Endodermal cell (in vitro differentiated cells): ENCODE measurements at places on chromosomes 6 and 20. TPM values are rescaled to one million over a fixed set of nuclear protein-coding genes. Genes with fewer than 3 reads are reported as not detected.

The RNF182 gene
- 3.6 and 4.1 TPM in 2 replicates for total RNA-seq

The ARFGAP1 gene
- 145 and 159 TPM in 2 replicates for total RNA-seq

The BHLHE23 gene
- not detected in 2 replicates for total RNA-seq

The XKR7 gene
- 2.9 to 4.6 TPM (median 3.1 TPM) in 3 replicates for total RNA-seq

The ERVFRD-1 gene
- total RNA-seq, result not detected in 3 replicates

The TAAR2 gene
- total RNA-seq, result not detected in 3 replicates

The CLPSL2 gene
- 1.2 to 2.1 TPM in 2 of 3 replicates, not detected in the other for total RNA-seq

The DEFB114 gene
- not detected in 3 replicates for total RNA-seq

The FRMD1 gene
- total RNA-seq, result not detected in 2 replicates

The CAPN11 gene
- total RNA-seq, result 0.31 to 0.78 TPM (median 0.53 TPM) in 3 replicates

The SRMS gene
- not detected in 2 replicates for total RNA-seq

The KCNK15 gene
- total RNA-seq, result 0.15 and 0.18 TPM in 2 replicates

The GABBR1 gene
- 66.9 to 84.8 TPM (median 81.8 TPM) in 3 replicates for total RNA-seq

The EYA2 gene
- 18.0 and 20.5 TPM in 2 replicates for total RNA-seq

The SLC22A1 gene
- 0.36 to 0.80 TPM in 2 of 3 replicates, not detected in the other for total RNA-seq

The OR11A1 gene
- not detected in 3 replicates for total RNA-seq

The MUC21 gene
- total RNA-seq, result not detected in 2 replicates

The NKX2-2 gene
- 0.31 to 0.46 TPM in 2 of 3 replicates, not detected in the other for total RNA-seq

The TREM1 gene
- total RNA-seq, result not detected in 2 replicates

The DUSP15 gene
- 2.8 and 3.8 TPM in 2 replicates for total RNA-seq

The ACOT13 gene
- 33.4 to 43.1 TPM (median 42.5 TPM) in 3 replicates for total RNA-seq

The NOX3 gene
- total RNA-seq, result not detected in 3 replicates

The C4A gene
- 3.2 and 6.2 TPM in 2 replicates for total RNA-seq

The ADTRP gene
- 0.20 TPM in 1 of 3 replicates, not detected in the others for total RNA-seq

The SLC44A4 gene
- total RNA-seq, result 0.56 and 1.3 TPM in 2 replicates

The PLAGL2 gene
- 33.0 and 34.5 TPM in 2 replicates for total RNA-seq

The GZF1 gene
- total RNA-seq, result 8.1 to 15.5 TPM (median 9.5 TPM) in 3 replicates

The HDGFL1 gene
- not detected in 2 replicates for total RNA-seq

The FAM209B gene
- 0.77 TPM in 1 of 2 replicates, not detected in the other for total RNA-seq

The TSPO2 gene
- total RNA-seq, result not detected in 2 replicates

The SYNDIG1 gene
- 1.9 to 7.8 TPM (median 6.8 TPM) in 3 replicates for total RNA-seq

The TRIM31 gene
- total RNA-seq, result not detected in 2 replicates

The BLOC1S5 gene
- 10.1 to 25.6 TPM (median 17.6 TPM) in 3 replicates for total RNA-seq

The UBD gene
- total RNA-seq, result not detected in 2 replicates

The SPTLC3 gene
- total RNA-seq, result 0.21 to 1.6 TPM (median 1.4 TPM) in 3 replicates

The ORC3 gene
- total RNA-seq, result 48.3 and 48.7 TPM in 2 replicates

The DLK2 gene
- not detected in 2 replicates for total RNA-seq

The KCNS1 gene
- total RNA-seq, result 1.5 and 1.8 TPM in 2 replicates

The SUMO4 gene
- 0.97 to 2.1 TPM (median 1.3 TPM) in 3 replicates for total RNA-seq

The FOXF2 gene
- total RNA-seq, result 0.19 TPM in 1 of 3 replicates, not detected in the others

The PACSIN1 gene
- 7.1 to 9.4 TPM (median 7.3 TPM) in 3 replicates for total RNA-seq

The HCK gene
- total RNA-seq, result 0.40 to 0.70 TPM in 2 of 3 replicates, not detected in the other
